NCI-H345 (cell line): ENCODE measurements at places on chromosomes 2 and 18.

DNA sequence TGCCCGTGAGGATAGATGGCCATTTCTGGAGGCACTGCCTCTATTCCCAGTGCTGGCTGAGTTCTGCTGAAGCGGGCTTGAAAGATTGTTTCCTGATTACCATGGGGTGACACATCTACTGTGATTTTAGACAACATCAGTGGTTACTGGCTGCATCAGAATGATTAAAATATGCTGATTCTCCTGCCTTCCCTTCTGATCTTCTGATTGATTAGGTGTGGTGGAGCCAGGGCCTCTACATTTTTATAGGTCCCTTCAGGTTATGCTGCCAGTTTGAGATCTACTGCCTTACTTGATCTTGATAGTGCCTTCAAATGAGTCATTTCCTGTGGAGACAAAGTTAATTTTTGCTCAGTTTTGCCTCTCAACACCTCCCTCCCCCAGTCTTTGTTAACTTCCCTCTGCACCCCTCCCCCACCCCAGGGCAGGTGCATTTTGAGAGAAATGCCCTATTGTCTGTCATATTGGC, 31.6 kb upstream of the SNORC start:
- DNase-seq, result no peak

DNA sequence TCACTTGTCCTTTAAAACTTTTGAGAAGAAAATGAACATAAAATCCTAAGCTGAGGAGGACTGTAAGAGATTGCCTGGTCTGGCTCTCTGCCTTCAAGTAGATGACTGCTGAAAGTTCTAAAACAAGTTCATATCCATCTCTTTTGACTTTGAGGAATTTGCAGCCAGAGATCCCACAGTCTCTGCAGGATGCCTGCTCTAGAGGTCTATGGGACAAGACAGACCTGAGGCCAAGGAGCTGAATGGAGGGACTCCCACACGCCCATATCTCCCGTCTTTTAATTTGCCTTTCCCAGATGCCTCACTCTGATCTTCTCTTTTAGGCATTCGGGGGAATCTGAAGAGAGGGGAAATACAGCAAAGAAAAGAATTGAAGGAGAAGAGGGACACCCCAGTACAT, 255.9 kb upstream of the RASGRP3 start:
- no peak for DNase-seq

DNA sequence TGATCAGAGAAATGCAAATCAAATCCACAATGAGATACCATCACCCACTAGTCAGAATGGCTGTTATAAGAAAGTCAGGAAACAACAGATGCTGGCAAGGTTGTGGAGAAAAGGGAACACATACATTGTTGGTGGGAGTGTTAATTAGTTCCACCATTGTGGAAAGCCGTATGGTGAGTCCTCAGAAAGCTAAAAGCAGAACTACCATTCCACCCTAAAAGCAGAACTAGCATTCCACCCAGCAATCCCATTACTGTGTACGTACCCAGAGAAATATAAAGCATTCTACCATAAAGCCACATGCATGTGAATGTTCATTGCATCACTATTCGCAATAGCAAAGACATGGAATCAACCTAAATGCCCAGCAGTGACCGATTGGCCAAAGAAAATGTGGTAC, 60.7 kb downstream of the ANKRD62 start:
- DNase-seq, result no peak

- no peak for DNase-seq
Measured at GRCh38 chr18:63189817-63190216, 129.8 kb downstream of the BCL2 start.

DNA sequence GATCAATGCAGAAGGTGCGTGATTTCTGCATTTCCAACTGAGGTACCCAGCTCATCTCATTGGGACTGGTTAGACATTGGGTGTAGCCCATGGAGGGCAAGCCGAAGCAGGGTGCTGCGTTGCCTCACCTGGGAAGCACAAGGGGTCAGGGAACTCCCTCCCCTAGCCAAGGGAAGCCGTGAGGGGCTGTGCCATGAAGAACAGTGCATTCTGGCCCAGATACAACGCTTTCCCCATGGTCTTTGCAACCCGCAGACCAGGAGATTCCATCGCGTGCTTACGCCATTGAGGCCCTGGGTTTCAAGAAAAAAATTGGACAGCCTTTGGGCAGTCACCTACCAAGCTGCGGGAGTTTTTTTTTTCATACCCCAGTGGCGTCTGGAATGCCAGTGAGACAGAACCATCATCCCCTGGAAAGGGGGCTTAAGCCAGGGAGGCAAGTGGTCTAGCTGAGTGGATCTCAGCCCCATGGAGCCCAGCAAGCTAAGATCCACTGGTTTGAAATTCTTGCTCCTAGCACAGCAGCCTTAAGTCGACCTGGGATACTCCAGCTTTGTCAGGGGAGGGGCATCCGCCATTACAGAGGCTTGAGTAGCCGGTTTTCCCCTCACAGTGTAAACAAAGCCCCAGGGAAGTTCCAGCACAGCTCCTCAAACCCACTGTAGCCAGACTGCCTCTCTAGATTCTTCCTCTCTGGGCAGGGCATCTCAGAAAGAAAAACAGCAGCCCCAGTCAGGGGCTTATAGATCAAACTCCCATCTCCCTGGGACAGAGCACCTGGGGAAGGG, 21.7 kb downstream of the TFPI start:
- no peak for DNase-seq

DNA sequence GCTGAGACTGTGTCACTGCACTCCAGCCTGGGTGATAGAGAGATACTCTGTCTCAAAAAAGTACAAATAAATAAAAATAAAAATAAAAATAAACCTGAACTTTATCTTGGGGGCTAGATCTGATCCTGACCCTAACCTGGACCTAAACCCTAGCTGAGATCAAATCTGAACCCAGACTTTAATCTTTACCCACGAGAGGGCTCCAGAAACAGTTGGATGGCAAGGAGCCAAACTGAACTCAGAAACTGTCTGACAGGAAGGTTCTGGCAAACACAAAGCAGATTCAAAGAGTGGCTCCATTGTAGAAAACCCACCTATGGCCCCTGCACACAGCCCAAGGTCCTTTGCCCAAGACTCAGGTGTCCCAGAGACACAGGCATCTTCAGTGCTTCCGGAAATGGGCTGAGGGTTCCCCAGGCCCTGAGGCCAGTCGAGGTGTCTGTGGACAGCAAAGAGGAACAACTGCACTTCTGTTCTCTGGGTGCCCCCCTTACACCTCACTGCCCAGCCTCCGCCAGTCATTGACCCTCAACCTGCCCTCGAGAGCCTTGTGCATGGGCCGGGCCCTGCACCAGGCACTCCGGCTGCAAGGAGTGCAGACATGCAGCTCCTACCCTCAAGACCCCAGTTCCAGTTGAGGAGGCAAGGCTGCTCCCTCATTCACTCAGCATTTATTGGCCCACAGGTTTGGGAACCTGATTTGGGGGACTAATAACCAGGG, 95.2 kb downstream of the TFCP2L1 start:
- DNase-seq, result no peak

DNA sequence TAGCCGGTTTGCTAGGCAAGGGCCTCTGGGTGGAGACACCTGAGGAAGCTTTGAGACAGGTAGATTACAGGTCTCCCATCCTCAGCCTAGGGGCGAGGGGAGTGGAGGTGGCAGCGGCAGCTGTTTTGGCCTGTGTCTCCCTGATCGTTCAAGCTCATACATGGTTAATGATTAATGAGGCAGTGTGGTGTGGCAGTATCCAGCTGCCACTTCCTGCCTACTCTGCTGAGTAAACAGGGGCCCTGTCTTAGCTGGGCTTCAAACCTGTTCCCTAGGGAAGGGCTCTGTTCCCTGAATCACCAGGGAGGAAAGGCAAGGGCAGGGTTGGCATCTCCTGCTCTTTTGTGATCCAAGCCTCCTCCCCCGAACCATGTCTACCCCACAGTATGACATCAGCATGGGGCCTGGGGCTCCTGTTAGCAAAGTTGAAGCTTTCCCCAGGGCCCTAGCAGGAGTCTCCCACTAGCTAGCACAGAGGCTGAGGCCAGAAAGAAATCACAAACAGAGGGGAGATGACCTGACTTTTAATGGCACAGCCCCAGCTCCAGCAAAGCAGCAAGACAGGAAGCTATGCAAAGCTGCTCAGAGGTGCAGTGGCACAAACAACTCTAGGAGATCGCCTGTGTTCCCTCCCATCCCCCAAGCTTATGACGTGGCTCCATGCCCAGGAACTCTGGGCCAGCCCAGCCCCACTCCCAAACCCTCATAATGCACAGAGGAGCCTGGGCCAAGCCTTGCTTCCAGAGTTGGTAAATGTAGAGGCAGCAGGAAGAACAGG, 3.7 kb upstream of the TUBA4B start:
- DNase-seq, result peak; percentile 77
